Calu3 (cell line): ENCODE measurements at places on chromosomes 7 and 10. TPM values are rescaled to one million over a fixed set of nuclear protein-coding genes. Genes with fewer than 3 reads are reported as not detected.

DNA sequence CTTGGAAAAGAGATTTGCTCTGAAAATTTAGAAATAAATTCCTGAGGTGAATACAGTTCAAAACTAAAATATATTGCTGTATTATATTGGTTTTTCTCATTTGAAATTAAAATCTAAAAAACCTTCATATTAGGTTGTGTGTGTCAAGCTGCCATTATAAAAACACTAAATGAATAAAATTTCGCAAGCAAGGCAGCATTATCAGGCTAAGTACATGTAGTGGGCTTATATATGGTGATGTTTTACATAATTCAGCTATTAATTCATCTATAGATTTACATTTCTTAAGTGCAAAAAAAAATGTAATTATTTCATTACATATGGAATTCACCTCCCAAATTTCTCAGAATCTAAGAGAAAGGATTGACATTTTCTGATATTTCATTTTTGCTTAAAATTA is 5.3 kb downstream of the MEOX2 start:
- no peak for DNase-seq

DNA sequence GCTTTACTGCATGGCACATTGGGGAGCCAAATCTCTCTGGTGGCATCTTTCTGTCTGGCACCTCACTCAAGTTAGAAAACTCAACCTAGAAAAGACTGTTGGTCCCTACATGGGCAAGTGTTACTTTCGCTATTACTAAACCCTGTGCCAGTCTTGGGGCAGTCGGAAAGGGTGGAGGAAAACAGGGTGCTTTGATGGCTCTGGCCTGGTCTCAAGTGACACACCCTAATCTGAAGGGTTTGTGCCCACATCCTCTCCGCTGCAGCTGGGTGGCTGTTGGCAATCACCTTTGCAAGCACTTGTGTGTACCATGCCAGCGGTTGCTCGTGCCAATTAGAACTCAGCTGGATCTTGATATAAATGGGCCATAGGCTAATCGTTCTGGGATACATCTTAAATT is 159.8 kb upstream of the ITGB1 start:
- DNase-seq = no peak

Gene MYOZ1
- not detected in 2 replicates for total RNA-seq

DNA sequence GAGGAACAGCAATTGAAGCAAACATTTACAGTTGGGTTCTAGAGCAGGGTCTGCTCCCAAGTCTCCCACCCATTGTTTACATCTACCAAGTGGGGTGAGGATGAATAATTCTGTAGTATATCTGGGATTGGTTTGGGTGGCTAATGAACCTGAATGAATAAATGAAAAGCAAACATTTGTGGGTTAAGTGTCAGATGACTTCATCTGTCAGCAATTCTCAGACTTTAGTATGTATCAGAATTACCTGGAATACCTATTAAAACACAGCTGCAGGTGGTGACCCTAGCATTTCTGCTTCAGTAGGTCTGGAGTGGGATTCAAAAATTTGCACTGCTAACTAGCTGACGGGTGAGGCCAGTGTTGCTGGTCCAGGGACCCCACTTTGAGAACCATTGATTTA is 18.0 kb upstream of the NPVF start:
- DNase-seq = no peak
